ENCODE measurements at places on chromosomes 5 and 9.
A peak's percentile ranks its signal among the peaks of the same experiment; 100 is the strongest.

GRCh38 chr9:85192750-85193149 is 523.2 kb downstream of the NTRK2 start:
- no peak for DNase-seq

- DNase-seq = no peak
Measured at GRCh38 chr9:38031594-38031993, 37.4 kb downstream of the SHB start.

- DNase-seq = no peak
Measured at GRCh38 chr9:70015099-70015498, 28.5 kb upstream of the MAMDC2 start.

- peak; percentile 58 for DNase-seq
Measured at GRCh38 chr5:35924122-35924949, 14.1 kb downstream of the CAPSL start.

DNA sequence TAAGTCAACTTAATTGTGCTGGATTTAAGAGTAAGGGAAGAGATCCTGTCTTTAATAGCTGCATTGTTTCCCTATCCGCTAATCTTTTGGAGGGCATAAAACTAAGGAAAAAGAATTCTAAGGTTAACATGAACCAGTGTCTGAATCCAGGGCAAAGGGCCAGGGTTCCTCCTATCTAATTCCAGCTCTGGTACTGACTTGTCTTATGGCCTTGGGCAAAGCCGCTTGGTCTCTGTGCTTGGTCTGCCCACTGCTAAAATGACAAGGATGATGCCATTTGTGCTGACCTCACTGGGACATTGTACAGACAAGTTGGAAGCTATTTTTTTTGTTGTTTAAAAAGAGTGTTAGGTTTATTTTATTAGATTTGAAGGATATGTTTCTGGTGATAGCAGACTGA is 334.7 kb upstream of the PIK3R1 start:
- peak; percentile 27 for DNase-seq

DNA sequence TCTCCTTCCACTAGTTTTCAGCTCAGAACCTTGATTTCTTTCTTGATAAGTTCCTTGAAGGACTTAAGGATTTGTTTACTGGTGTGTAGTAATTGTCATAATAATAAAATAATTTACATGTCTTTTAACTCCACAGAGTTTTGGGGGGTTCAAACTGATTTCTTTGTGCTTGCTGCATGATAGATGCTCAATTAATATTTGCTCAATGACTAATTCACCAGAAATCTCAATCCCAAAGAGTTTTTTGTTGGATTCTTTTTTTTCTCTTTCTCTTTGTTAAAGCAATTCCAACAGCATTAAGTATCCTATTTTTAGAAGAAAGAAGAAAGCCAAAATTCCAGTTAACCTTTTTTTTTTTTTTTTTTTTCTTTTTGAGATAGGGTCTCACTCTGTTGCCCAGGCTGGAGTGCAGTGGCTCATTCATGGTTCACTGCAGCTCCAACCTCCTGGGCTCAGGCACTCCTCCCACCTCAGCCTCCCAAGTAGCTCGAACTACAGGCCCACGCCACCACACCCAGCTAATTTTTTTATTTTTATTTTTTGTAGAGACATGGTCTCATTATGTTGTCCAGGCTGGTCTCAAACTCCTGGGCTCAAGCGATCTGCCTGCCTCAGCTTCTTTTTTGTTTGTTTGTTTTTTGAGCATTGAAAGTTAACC is 10.8 kb downstream of the FAF2 start:
- DNase-seq = no peak

DNA sequence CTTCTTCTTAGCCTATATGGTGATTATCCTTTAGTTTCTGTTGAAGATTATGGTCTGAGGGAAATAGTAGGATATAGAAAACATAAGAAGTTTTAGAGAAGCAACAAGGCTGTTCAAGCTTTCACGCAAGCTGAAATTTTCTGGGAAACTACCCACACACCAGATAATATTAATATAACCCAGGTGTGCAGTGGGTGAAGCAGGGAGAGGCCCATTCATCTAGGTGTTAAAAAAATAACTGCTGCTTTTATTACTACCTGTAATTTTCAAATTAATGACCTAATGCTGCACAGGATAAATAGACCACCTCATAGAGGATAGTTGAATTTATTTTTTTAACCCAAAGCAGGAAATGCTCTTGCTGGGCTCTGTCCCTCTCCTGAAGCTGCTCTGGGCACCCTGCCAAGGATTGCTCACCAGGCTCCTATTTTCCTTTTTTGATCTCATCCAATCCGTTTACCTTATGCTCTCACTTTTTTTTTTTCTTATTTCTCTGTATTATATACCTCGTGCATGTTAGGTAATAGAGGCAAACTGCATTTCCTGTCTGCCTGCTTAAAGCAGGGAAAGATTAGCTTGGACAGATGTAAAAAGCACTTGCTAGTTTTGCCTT is 124.3 kb upstream of the SLC12A2 start:
- peak; percentile 75 for DNase-seq

DNA sequence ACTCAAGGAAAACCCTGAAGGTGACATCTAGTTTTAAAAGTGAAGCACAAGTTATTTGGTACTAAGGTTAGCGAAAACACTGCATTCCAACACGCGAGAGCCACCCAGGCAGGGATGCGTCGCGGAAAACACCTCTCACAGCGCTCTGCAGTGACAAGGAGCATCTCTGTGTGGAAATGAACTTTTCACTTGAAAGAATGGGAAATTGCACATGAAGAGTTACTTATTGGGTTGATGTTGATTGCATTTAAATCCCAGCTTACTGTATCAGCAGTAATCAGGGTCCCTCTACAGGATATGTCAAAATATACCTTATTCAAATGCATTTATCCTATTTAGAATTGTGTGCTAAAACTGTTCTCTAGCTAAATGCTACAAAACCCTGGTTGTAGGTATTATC is 144.4 kb downstream of the BNC2 start:
- peak; percentile 62 for DNase-seq

DNA sequence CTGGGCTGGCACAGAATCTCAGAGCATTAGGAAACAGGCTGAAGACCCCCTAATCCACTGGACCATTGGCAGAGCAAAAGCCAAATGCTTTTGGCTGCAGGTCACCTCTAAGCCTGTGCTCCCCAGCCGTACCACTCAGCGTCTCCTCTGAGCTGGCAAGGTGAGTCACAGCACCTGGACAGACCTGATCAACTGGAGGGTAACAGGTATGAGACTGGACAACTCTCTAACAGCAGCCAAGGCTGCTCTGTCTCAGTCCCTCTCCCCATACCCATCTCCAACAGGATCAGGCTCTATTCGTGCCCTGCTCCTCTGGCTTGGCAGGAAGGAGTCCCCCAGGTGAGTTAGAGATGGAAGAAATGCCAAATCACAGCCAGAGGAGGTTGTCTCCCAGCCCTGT is 4.7 kb downstream of the GOLGA2 start:
- no peak for DNase-seq

DNA sequence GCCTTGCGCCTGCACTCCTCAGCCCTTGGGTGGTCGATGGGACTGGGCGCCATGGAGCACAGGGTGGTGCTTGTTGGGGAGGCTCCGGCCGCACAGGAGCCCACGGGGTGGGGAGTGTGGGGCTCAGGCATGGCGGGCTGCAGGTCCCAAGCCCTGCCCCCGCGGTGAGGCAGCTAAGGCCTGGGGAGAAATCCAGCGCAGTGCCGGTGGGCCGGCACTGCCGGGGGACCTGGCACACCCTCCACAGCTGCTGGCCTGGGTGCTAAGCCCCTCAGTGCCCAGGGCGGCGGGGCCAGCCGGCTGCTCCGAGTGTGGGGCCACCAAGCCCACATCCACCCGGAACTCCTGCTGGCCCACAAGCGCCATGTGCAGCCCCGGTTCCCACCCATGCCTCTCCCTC is 358.8 kb upstream of the RIOK2 start:
- no peak for DNase-seq

GRCh38 chr5:17448877-17449276 is 49.2 kb upstream of the TAF11L2 start:
- DNase-seq = no peak

DNA sequence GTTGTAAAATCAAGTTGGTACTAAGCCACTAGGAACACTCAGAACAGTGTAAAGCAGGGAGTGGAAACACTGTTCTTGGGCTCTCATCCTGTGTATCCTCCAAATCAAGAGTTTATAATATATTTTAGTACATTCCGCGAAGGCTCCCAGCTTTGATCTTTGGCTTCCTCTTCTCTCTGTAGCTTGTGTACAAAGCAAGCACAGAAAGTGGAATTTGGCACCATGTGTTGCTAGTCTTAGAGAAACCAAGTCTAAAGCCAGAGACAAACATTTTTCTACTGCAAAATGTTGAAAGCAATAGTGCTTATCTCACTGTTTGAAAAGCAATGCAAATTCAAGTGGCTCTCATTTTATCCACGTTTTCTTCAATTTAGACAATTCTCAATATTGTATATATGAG is 1893.3 kb upstream of the WWC1 start:
- DNase-seq = no peak

DNA sequence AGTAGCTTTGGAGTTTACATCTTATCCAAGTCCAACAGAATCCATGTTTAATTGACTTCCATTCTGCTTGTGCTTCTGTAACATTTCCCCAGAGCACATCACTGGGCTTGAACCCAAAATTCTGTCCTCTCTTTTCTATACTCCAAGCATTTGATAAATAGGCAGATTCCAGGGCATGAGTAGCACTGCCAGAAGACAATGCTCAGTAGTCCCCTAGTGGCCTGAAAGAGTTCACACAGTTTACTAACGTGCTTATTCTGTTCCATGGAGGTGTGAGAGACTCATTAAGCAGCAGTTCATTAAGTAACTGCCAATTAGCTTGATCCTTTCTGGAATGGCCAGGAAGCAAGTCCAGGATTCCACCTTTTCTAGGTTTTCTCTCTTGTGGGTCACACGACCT is 9.4 kb upstream of the GABRA6 start:
- no peak for DNase-seq

GRCh38 chr5:95219411-95219810 is 65.5 kb downstream of the MCTP1 start:
- no peak for DNase-seq

DNA sequence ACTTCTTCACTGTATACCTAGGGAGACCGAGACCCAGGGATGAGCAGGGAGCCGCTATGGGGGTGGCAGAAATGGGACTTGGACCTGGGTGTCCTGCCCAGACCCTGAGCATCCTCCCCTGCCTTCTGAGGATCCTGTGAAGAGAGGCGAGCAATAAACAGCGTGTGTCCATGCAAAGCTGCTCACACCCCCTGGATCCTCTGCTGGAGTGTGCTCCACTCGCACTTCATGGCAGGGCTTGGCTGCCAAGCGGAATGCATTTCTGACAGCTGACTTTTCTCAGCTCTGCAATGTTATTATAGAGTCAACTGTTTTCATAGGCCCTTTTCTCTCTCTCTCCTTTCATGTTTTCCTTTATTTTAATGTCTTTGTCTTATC is 31.0 kb upstream of the ALDH1B1 start:
- no peak for DNase-seq

DNA sequence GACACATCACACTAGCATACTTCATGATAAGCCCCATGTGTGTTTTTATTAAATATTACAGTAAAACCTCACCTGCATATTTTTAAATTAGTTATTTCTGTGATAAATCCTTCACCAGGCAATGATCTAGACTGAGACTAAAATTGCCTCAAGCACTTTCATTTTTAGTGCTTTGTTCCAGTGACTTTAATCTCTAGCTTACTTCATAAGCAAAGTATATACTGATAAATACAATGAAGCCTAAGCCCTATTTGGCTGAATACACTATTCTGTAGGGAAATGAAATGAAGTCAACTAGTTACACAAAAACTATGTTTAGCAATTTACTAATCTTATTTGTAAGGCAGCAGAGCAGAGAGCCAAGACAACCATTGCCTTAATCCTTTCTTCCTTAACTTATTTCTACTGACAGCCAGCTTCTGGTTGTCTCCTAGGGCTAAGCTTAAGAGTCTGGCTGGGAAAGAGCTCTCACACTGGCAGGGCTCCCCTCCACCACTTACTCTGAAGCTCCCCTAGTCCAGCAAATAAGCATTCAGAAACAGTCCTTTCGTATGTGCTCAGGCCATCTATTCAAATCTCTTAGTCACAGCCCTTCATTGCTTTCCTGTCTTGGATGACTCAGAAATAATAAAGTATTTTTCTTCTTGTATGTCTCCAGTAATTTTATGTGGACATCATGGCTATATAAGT is 31.4 kb upstream of the MTAP start:
- peak; percentile 62 for DNase-seq

- DNase-seq = no peak
Measured at GRCh38 chr5:128613128-128613527, 75.1 kb upstream of the FBN2 start.

DNA sequence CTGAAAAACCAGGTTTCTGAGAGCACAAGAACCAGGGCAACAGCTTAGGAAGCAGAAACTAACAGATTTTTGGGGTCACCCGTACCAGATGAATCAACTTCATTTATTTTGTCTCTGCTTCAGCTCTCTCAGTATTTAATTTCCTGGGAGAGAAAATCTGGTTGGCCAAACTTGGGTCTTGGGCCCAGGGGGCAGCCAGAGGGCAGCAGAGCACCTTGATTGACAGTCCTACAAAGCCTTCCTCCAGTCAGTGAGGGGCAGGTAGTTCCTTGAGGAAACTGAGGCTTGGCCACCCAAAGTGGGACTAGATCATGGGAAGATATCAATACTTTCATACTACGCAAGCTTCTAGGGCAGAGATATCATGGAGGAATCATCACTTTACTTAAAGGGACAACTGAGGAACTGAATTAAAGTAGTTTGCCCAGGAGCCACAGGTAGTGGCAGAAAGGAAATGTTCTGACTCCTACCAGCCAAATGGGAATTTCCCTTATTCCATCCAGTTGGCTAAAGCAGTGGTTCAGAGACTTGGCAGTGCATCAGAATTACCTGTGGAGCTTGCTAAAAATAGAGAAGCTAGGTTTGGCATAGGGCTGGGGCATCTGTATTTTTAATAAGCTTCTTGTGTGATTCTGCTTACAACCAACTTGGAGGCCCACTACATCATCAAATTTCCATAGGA is 21.5 kb upstream of the ARHGAP26 start:
- peak; percentile 19 for DNase-seq

- no peak for DNase-seq
Measured at GRCh38 chr9:113501129-113501686, 37.7 kb downstream of the RGS3 start.
